GM12891 (cell line): ENCODE measurements at places on chromosomes 11 and 22.

DNA sequence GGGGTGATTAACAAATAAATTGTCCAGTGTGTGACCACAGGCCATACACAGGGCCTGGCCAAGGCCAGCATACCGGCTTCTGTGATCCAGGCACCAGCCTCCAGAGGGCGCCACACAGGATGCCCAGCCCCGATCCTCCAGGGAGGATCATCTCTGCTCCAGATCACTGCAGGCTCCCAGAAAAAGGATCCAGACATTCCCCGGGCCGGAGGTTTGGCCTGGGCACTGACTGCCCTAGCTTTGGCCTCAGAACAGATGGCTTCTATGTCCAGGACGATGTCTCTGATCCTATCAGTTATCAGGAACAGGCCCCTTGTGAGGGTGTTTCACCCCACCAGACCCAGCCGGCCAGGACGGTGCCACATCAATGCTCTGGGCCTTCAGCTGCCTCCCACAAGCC, 74.5 kb upstream of the LMO1 start:
- peak; percentile 65 for DNase-seq

DNA sequence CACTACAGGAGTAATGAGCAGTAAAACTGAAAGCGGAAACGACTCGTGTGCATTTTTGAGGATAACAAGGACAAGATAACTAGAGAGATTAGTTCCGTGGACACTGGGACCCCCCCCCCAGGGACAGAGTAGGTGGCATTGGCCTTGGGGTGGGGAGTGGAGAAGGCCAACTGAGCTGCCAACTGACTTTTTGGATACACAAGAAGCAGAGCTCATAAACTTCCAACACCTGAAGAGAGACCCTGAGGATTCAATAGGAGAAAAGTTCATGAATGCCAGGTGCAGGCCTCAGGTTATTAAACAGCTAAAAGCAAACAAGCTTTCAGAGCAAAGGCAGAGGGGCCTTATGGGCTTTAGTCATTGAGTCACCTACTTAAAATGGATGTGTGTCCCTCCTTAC, 17.6 kb upstream of the PRSS23 start:
- DNase-seq: no peak

DNA sequence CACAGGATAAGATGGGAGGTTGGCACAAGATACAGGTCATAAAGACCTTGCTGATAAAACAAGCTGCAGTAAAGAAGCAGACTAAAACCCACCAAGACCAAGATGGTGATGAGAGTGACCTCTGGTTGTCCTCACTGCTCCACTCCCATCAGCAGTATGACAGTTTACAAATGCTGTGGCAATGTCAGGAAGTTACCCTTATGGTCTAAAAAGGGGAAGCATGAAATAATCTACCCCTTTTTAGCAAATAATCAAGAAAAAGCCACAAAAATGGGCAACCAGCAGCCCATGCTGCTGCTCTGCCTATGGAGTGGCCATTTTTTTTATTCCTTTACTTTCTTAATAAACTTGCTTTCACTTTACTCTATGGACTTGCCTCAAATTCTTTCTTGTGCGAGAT, 8.7 kb upstream of the PIWIL4 start:
- no peak for DNase-seq

DNA sequence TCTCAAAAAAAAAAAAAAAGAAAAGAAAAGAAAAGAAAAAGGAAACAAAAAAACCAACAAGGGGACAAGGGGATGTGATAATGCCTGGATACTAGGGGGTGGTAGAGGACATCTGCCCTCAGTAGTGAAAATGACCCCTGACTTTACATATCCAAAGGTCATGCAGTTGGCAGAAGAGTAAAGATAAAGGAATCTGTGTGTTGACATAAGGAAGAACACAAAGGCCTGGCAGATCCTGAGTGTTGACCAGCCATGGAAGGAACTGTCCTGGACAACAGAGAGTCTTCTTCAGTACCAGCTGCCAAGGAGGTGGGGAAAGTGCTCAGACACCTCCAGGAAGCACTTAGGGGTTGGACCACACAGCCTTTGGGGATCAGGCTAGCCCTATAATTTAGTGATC, 12.6 kb downstream of the SLC43A1 start:
- DNase-seq: no peak

GRCh38 chr11:1796413-1797011, 32.8 kb upstream of the CTSD start:
- no peak for DNase-seq

GRCh38 chr22:42397332-42398249, 34.6 kb downstream of the NFAM1 start:
- DNase-seq: peak; percentile 54

DNA sequence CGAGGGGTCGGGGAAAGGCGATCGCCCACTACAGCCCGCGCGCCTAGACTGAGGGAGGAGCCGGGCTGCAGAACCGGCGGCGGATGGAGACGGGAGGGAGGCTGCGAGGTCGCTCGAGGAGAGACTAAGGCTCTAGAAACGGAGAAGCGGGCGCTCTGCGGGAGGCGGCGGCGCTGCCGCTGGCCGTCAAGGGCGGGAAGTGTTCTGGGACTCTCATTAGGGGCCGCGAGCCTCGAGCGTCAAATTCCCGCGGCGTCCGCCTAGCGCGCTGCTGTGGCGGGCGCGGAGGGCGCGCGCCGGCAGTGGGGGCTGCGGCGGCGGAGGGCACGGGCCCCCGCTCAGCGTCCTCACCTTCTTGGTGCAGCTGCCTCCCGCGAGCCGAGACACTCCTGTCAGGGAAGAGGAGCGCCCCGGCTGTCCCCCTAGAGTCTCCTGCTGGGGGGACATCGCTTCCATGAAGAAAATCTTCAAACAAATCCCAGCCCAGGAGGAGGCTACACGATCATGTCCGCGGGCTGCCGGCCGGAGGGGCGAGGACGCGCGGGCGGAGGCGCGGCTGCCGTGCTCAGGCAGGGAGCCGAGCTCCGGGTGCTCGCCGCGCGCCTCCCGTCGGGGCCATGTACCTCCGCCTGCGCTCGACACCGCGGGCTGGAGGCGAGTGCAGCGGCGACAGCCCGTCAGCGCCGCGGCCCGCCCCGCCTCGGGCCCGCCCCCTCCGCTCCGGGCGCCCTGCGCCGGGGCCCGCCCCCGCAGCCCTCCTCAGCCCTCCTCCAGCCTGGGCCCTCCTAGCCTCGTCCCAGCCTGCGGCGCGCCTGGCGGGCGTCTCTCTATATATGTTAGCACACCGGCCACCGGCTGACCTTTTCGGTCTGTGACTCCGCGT, at the start of gene ARHGAP20:
Gene ARHGAP20, minus strand, starts transcription at position 662 of the 883 bp plus-strand sequence. Its CDS starts 206 bp downstream, at position 456.
- DNase-seq: peak; percentile 63

GRCh38 chr11:87020336-87020735, 17.4 kb upstream of the TMEM135 start:
- DNase-seq: no peak

DNA sequence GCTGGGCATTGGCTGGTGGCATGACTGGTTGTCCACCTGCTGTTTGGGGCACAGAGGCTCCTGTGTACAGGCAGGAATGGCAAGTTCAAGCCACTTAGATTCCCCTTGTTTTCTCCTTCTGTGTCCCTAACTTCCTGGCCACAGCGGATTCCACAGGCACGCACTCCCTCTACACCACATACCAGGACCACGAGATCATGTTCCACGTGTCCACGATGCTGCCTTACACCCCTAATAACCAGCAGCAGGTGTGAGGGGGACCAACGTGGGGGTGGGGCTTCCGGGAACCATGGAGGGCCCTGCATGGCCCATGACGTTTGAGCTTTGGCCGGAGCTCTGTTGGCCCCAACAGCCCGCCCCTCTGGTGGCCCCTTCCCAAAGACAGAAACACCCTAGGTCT, 7.8 kb downstream of the SIPA1 start:
- DNase-seq: no peak

DNA sequence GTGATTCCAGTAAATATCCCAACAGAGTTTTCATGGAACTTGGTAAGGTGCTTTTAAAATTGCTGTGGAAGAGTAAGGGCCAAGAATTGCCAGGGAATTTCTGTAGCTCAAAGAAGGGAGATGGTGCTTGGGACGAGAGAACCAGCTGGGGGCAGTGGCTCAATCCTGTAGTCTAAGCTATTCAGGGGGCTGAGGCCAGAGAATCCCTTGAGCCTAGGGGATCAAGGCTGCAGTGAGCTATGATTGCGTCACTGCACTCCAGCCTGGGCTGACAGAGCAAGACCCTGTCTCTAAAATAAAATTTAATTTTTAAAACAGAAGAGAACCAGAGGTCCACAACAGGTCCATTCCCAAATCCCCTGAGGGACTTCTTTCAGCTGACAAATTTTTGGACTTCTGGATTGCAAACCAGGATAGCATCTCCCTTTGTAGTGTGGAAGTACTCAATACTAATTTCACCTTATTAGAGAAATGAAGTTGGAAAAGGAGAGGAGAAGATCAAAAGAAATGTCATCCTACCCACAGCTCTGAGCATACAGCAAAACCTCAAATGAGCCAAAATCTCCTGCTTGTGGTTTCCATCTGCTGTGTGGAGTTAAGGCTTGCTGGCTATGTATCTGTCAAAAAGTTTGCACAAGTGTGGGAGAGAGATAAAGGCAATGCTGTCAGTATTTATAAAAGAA, 59.2 kb upstream of the CLPB start:
- no peak for DNase-seq

GRCh38 chr11:108909921-108910320, 245.1 kb downstream of the DDX10 start:
- DNase-seq: no peak

- DNase-seq: no peak
Measured at GRCh38 chr11:120011836-120012235, 126.1 kb downstream of the TRIM29 start.

DNA sequence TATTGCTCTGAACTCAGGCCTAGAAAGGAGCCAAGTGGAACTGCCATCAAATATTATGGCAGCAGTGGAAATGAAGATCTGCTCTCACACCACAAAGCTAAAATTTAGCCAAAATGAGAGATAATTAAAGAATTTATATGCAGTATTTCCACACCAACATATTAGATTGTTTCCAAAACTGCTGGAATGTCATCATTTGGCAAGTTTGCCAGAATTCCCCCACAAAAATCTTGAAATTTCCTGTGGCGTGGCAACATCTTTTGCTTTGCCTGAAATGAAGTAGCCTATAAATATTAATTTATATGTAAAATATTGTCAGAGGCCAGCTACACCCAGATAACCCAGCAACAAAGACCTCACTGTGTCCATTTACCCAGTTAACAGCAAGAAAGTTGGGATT, 13.8 kb downstream of the C11orf71 start:
- no peak for DNase-seq

GRCh38 chr11:123221584-123221983, 26.5 kb upstream of the CLMP start:
- no peak for DNase-seq

GRCh38 chr11:13884158-13884799, 78.2 kb upstream of the SPON1 start:
- DNase-seq: no peak

GRCh38 chr11:6586434-6587359, 16.7 kb downstream of the RRP8 start:
- DNase-seq: no peak

DNA sequence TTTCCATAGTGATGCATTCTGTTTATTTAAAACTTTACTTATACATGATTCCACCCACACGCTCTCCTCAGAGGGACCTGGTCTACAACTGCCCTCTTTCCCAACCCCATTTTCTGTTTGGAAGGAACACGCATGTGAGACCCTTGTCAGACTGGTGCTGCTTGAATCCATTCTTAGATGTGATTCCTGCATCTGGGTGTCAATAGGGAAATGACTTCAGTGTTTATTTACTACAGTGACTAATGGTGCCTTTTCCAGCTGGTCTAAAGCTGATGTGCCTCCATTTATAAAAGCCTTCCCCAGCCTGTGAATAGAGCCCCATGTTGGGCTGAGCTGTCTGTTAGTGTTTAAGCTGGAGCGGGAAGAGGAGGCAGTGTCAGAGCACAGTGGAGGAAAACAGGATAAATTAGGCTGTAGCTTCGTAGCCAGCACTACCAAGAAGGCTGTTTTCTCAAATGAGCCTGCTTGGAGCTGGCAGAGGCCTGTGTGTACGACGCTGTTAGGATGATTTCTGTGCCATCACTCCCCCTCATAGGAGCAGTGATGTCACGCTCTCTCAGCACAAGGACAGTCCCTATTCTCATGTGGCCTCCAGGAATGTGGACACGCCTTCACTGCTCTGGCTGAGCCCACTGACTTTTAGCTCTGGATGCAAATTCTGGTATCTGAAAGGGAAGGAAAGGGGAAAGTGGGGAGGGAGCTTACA, 18.9 kb upstream of the C11orf96 start:
- DNase-seq: no peak

- no peak for DNase-seq
Measured at GRCh38 chr11:75523189-75523588, 2.6 kb downstream of the GDPD5 start.

- DNase-seq: no peak
Measured at GRCh38 chr11:67530282-67530592, 7.0 kb upstream of the CABP2 start.

- DNase-seq: no peak
Measured at GRCh38 chr11:92776676-92777075, 192.8 kb upstream of the MTNR1B start.

- DNase-seq: no peak
Measured at GRCh38 chr11:126588630-126589491, 233.4 kb downstream of the ST3GAL4 start.

DNA sequence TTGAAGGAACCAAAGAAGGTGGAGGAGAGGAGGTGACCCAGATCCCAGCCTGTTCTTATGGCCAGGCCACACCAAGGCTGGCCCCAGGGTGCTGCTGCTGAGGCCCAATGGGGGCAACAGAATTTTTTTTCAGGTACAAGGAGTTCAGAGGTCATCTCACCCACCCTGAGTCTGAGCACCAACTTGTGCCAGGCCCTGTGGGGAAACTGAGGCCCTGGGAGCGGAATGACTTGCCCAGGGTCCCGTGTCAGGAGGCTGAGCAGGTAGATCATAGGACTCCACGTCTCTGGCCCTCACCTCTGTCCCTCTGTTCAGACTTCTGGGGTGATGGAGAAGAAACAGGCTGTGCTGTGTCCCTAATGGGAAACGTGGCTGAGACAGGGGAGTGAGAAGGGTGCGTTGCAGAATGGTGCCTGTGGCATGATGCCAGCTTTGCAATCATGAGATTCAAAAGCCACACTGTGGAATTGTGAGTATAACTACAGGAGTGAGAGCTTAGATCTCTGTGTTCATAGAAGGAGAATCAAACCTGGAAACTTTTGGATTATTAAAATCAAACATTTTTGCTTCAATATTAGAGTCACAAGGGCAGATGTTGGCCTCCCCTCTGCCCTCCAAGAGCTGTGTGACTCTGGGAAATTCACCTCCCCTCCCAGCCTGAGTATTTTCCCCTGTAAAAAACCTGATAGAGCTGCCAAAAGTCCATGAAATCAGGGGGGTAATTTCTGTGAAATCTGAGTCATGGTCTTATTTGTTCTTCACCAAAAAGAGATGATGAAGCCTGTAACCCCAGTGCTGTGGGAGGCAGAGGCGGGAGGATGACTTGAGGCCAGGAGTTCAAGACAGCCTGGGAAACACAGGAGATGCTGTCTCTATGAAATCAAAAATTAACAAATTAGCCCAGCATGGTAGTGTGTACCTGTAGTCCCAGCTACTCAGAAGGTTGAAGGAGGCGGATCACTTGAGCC, 874 bp downstream of the APOL1 start:
- no peak for DNase-seq

- DNase-seq: no peak
Measured at GRCh38 chr11:71447791-71448256, 369 bp downstream of the DHCR7 start.
